ENCODE measurements at places on chromosomes 16 and 17.
A peak's percentile ranks its signal among the peaks of the same experiment; 100 is the strongest.

GRCh38 chr17:52995881-52996280 is 826.8 kb upstream of the KIF2B start:
- no peak for DNase-seq

DNA sequence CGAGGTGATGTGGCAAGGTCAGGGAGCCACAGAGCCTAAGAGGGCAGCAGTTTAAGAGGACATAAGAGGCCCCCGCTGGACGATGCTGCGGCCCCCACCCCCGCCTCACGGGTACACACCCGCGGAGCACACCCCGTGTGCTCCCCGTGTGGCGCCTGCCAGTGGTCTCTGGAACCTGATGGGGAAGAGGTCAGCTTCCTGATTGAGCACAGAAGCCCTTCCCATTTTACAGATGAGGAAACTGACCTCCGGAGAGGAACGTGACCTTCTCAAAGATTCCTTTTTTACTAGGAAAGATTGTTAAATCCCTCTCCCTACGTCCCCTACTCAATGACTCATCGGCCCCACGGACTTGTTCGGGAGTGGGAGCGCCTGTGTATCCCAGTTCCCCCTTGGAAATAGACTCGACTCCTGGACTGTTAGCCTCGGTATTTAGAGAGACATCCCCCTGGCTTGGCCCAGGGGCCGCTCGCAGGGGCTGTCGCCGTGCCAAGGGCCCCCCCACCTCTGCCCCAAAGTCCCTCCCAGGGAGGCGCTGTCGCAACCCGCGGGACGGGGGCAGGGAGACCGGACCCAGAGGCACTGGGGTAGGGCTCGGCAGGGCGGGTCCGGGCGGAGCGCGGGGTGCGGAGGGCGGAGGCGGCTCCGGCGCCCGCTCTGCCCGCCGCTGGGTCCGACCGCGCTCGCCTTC is at the start of gene ABCC3:
TSS of gene ABCC3 (plus strand) at position 658 of the 691 bp plus-strand sequence. CDS start 56 bp downstream, outside the sequence.
- no peak for DNase-seq

GRCh38 chr17:34261568-34262337 is 6.7 kb downstream of the CCL2 start:
- DNase-seq, result no peak

- DNase-seq, result no peak
These were observed 51.3 kb upstream of the CCL1 start for GRCh38 chr17:34414339-34414738.

GRCh38 chr17:79897243-79898063 is 58.2 kb upstream of the CBX4 start:
- no peak for DNase-seq

DNA sequence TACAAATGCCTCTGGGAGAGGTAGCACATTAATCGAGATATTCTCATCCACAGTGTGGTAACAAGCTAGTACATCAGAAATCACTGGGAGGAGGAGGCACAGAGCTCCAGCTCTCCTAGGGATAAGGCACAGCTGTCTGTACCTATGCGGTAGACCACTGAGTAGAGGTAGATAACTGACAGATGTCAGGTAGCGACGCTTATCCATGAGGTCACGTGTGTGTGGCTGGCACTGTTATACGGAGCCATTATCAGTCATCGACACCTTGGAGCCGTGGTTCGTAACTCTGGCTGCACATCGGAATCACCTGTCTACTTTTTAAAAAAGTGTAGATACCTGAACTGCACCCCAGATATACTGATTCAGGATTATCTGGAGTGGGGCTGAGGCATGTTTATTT is 102.4 kb downstream of the SNX11 start:
- DNase-seq, result no peak

DNA sequence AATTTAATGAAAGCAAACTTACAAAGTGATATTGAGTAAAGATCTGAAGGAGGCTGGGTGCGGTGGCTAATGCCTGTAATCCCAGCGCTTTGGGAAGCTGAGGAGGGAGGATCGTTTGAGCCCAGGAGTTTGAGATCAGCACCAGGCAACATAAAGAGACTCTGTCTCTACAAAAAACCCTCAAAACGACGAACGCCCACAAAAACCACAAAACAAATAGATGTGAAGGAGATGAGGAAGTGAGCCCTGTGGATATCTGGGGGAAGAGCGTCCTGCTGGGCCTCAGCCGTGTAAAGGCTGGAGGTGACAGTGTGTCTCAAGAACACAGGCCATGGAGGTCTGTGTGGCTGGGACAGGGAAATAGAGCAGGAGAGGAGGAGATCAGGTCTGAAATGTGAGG is 68.8 kb downstream of the ITFG1 start:
- no peak for DNase-seq

- no peak for DNase-seq
These were observed 19.7 kb downstream of the RHBDL3 start for GRCh38 chr17:32285306-32285705.

DNA sequence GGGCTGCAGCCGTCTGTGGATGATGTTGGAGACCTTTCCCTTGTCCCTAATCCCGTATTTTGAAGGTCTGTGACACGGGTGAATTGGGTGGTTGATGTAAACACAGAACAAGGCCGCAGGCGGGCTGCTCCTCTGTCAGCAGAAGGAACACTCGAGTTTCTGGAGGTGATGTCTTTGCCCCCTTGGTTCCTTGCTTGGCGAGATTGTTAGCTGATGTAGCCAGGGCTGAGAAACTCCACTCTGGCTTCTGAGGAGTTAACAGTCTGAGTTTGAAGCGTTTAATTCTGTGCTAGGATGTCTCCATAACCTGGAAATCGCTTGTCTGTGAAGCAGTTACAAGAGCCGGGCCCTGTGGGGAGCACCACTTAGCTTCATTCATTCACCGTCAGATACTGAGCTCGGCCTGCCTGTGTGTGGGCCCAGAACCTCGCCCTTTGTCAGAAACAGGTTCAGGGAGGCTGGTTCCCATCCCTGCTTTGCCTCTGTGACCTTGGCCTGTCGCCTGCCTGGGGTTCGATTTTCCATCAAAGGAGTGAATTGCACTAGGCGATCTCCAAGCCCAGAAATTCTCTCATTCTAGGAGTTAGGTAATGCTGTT is 1.3 kb downstream of the MAPK8IP3 start:
- DNase-seq, result no peak

GRCh38 chr17:1710807-1711553 is 803 bp upstream of the TLCD2 start:
- DNase-seq, result no peak

- DNase-seq, result no peak
These were observed 491 bp downstream of the USP7 start for GRCh38 chr16:8963010-8963820.

DNA sequence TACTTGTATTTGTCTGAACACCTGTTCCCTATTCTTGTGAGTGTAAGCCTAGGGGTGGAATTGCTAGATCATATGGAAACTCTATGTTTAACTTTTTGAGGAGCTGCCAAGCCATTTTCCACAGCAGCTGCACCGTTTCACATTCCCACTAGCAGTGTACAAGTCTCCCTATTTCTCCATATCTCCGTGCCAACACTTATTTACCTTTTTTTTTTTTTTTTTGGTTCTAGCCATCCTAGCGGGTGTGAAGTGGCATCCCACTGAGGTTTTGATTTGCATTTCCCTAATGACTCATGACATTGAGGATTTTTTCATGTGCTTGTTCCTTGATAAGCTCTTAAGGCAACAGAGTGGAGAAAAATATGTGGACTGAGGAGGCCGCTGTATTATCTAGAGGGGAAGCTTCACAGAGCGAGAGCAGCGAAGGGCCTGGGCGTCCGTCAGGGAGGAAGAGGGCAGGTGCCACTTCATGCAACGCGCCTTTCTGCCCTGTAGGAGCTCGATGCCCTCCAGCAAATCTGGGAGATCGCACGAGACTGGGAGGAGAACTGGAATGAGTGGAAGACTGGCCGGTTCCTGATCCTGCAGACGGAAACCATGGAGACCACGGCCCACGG is 50.0 kb downstream of the DNAH2 start:
- DNase-seq, result no peak

- no peak for DNase-seq
These were observed 31.8 kb downstream of the ANKRD11 start for GRCh38 chr16:89458551-89458950.

GRCh38 chr16:23124315-23124714 is 24.9 kb downstream of the USP31 start:
- DNase-seq, result no peak

- no peak for DNase-seq
These were observed 26.2 kb upstream of the ALKBH5 start for GRCh38 chr17:18157354-18157985.

DNA sequence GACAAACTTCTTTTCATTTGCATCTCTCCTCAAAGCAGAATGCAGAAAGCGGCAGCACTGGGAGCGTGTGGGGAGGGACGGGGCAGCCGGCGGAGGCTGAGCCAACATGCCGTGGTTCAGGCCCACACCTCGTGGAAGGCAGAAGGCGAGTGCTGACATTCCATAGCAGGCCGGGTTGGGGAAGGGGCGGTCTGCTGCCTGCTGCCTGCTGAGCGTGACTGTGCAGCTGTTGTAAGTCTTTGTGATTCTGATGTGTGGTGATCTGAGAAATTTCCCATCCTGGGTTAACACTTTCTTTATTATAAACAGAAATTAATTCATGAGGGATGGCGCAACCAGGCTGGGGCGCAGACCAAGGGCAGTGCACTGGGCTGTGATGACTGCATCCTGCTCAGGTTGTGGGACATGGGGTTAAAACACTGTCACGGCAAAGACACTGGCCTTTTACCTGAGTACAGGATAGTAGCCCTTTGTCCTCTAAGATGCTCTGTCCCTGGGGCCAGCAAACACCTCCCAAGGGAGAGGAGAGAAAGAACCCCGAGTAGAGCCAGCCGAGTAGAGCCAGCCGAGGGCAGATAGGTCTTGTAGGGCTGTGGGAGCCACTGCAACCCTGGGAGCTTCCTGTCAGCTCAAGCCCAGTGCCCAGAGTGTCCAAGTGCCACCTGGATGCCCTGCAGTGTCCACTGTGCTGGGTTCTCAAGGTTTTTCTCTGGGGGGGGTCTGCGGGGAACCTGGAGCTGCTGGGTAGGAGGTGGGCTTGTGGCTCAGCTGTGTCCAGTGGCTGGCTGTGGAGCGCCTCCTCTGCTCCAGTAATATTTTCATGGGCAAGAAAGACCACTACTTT is 8.8 kb upstream of the DNASE1 start:
- DNase-seq, result peak; percentile 57

DNA sequence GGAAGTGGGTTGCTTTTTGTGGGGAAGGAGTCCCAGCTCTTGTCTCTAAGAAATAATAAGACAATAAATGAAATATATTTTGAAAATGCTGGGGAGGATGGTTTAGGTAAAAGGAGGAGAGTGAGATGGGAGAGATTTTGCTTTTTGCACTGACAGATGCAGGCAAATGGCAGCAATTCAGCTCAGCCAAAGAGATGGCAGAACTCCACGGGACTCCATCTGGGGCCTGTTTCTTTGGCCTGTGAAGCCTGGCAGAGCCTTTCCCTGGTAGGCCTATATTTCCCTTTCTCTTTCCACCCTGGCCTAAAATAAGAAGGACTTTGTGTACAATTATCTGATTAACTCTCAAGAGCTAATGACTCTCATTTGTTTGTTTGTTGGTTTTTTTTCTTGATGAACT is 1525.1 kb downstream of the CDH11 start:
- DNase-seq, result no peak

GRCh38 chr16:85354686-85355514 is 242.6 kb upstream of the CIBAR2 start:
- no peak for DNase-seq

GRCh38 chr16:23580391-23580790 is 15.7 kb downstream of the NDUFAB1 start:
- DNase-seq, result no peak

DNA sequence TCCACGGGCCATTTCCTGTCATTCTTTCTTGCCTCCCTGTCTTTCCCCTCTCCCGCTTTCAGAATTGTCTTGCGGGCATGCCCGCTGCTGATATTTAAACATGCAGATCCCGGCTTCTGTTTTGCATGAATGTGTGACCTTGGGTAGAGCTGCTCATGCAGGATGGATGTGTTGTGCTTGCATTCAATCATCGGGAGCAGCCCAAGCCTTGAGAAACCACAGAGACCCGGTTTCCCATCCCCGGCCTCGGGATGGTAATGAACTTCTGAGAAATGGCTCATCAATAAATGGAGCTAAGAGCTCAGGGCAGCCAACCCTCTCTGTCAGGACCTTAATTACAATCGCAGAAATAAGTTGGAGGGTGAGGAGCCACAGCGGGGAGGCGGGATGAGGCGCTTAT is 303.7 kb upstream of the TNRC6C start:
- DNase-seq, result no peak

DNA sequence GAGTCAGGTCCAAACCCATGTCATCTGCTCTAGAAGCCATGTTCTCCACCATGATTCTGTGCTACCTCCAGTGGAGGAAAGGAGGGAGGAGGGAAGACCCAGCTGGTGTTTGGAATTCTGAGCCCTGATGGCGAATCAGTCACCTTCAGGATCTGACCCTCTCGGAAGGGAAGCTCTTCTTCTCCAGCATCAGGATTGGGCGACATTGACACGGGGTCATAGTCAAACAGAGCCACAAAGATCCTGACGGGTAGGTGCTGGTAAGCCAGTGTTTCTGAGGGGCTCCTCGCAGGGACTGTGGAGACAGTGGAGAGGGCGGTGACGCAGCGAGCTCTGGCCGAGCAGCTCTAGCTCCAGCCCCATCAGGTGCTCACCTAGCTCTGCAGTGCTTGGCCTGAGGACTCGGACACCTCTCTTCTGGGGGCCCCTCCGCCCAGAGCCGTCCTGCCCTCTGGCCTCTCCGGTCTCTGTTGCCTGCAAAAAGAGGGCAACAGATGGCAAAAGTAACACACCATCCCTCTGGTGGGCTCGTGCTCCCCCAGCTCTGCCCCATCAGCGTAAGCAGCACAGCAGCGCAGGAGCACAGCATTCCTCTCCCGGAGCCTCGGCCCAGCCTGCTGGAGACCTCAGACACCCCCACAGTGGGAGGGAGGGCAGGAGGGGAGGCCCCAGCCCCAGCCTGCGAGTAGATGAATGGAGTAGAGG is 21.0 kb downstream of the TSPOAP1 start:
- no peak for DNase-seq

DNA sequence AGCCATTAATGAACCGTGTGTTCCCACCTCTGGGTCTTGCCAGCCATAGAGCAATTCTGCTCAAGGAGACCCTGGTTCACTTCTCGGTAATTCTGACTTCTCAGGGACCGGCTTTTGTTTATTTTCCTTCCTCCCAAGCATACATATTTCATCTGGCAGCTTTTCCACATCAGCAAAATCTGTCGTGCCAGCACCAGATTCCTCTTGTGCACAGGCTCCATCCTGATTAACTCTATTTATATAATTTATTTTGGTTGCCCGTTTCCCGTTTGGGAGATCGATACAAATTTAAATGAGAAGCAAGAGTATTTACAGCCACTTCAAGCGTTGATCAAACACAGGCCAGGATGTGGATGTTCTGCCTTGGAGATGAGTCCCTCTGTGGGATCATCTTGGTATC is 161.9 kb upstream of the XYLT1 start:
- DNase-seq, result no peak

GRCh38 chr17:20063665-20064648 is 54.8 kb downstream of the SPECC1 start:
- no peak for DNase-seq

Measured in left renal cortex interstitium (tissue), 4 donors.